ENCODE measurements at places on chromosomes 13 and 19.
A peak's percentile ranks its signal among the peaks of the same experiment; 100 is the strongest.

- DNase-seq: no peak
Measured at GRCh38 chr13:51502153-51502651, 49.4 kb upstream of the INTS6 start.

DNA sequence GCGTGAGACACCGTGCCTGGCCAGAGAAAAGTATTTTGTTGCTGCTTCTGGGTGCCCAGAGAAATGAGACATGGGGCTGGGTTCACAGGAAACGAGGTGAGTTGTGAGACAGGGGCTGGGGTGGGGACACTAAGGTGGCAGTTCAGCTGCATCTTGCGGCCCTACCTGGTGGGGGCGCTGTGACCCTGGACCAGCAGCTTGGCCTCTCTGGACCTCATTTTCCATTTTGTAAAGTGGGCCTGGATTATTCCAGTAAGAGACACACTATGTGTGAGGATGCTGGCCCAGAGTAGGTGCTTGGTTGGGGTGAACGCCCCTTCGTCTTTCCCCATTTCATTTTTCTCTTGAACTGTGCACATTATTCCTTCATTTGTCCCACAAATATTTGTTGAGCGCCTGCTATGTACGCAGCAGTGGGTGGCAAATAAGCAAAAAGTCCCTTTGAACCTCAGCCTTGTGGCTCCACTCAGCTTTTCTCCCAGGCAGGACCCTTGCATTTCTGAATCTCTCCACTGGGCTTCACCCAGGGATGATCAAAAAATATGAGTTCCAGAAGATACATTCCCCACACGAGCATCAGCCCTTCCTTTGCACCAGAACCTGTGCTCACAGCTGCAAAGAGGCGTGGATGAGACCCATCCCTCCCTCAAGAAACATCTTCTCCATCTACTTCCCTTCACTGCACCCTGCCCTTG lies 26.6 kb upstream of the OR10H1 start:
- no peak for DNase-seq

DNA sequence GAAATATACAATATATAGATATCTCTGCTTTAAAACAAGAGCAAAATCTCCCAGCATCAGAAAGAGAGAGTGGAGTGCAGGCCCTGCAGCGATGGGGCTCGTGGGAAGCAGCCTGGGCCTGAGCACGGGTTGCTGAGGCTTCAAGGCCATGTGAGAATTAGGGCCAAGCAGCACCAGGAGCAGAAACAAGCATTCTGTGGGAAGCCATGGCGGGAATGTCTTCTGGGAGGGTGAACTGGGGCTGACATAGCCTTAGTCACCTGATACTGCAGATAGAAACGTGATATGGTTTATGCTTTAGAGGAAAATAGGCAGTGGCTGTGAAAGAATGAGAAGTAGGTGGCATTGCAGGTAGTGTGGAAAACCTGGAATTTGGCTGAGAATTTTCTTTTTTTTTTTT lies 472.3 kb downstream of the IRS2 start:
- no peak for DNase-seq

GRCh38 chr19:2060884-2061494 lies 9.9 kb upstream of the MKNK2 start:
- peak; percentile 92 for DNase-seq

DNA sequence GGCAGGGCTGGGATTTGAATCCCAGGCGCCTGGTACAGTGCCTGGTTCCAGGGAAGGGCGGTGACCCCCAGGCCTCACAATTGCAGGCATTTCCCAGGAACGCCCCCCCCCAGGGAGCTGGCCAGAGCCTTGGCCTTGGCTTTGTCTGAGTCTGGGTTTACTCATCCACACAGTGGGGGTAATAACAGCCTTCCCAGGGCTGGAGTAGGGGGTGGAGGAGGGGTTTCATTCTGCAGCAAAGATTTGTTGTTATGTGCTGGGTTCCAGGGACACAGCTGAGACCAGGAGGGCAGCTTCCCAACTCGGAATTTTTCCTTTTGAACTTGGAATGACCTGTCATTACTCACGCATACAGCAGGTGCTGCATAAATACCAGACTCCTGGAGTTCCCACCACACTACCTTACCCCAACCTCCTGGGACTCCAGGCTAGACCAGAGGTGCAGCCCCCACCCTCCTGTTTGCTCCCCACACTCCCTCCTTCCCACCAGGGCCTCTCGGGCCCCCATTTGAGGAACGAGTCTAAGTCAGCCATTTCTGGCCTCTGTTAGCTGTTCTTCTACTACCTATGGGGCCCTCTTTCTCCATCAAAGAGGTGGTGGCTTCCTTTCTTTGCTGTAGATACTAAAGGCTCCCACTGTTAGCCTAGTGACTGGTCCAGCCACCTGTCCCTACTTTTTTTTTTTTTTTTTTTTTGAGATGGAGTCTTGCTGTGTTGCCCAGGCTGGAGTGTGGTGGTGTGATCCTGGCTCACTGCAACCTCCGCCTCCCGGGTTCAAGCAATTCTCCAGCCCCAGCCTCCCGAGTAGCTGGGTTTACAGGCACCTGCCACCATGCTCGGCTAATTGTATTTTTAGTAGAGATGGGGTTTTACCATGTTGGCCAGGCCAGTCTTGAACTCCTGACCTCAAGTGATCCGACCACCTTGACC lies 1.6 kb upstream of the ADAMTS10 start:
- no peak for DNase-seq

DNA sequence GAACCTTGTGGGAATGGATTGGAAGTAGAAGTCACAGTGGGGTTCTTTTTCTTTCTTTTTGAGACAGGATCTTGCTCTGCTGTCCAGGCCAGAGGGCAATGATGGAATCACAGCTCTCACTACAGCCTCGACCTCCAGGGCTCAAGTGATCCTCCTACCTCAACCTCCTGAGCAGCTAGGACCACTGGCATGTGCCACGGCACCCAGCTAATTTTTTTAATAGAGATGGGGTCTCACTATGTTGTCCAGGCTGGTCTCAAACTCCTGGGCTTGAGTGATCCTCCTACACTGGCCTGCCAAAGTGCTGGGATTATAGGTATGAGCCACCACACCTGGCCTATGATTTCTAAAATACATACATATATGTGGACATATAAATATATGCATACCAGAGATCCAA lies 111.4 kb downstream of the MYCBP2 start:
- no peak for DNase-seq

- DNase-seq: no peak
Measured at GRCh38 chr19:33343859-33344572, 29.5 kb upstream of the CEBPG start.

DNA sequence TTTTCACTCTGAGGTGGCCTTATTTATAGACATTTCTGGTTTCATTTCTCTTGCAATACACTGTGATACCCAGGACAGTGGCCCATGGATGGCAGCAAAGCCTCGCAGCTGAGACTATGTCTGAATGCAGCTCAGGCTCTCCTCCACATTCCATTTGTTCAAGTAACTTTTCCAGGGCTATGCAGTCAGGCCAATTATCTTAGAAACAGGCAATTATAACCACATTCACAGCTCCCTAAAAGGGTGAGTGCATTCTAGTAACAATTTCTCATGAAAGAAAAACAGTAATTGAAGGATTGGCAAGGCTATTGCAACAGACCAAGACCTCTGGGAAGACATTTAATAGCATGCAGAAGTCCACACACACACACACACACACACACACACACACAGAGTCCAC lies 264.0 kb downstream of the TBC1D4 start:
- no peak for DNase-seq

DNA sequence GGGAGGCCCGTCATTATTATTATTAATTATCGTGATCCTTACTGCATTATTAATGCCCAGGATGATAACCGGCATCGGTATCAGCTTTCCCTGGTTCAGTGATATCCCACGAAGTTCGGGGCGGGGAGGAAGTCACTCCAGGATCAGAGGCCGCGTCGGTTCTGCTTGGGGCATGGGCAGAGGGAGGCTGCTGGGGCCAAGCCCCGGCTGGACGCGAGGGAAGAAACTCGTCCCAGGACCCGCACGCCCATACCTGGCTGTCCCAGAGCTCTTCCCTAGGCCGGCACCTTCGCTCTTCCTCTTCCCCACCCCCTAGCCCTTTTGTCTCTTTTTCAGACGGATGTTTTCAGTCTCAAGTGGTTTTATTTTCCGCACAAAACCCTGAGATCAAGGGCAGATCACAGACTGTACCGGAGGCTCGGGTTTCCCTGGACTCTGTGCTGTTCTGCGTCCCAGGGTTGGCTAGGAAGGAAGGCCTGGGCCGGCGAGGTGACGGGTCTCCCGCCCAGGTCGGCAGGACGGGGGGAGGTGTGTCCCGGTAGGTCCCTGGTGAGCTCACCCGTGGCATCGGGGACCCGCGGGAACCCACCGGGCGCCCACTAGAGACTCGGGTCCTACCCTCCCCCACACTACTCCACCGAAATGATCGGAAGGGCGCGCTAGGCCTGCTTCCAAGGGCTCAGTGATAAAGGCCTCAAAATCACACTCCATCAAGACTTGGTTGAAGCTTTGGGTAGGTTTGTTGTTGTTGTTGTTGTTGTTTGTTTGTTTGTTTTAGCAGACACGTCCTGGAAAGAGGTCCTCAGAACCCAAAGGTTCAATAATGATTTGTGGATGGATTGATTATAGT lies 7.9 kb downstream of the ZIC2 start:
- DNase-seq: no peak

- DNase-seq: no peak
Measured at GRCh38 chr13:106529415-106530170, 5.9 kb downstream of the EFNB2 start.

DNA sequence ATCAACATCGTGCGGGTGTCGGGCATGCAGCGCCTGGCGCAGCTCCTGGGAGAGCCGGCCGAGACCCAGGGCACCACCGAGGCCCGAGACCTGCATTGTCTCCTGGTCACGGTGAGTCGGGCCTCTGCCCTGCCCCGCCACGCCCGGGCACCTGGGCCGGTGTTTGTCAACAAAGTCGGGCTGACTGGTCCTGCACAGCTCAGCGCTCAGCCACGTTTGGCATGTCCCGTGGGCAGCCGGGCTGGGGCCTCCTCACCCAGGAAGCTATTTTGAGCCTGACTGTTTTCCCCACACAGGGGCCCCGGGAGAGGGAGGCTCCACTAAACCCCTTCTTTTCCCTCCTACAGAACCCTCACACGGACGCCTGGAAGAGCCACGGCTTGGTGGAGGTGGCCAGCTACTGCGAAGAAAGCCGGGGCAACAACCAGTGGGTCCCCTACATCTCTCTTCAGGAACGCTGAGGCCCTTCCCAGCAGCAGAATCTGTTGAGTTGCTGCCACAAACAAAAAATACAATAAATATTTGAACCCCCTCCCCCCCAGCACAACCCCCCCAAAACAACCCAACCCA lies 1.3 kb downstream of the GADD45B start:
- DNase-seq: no peak

DNA sequence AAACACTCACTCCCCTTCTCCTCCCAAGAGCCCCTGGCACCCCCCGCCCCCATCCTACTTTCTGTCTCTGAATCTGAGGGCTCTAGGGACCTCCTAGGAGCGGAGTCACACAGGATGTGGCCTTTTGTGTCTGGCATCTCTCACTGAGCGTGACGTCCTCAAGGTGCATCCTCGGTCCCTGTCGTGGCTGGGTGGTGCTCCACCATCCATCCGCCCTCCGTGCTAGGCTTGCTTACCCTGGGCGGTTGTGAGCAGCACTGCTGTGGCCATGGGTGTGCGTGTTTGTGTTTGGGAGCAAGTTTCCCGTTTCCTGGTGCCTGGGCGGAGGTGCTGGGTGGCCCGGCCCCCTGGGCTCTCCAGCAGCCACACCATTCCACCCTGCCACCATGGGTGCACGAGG lies 12.2 kb downstream of the PLEKHJ1 start:
- DNase-seq: no peak

GRCh38 chr13:68749796-68750195 lies 1357.8 kb upstream of the ATXN8OS start:
- DNase-seq: no peak

GRCh38 chr13:112803422-112803821 lies 113.6 kb downstream of the ATP11A start:
- DNase-seq: no peak

GRCh38 chr13:45851171-45851921 lies at the start of gene SIAH3:
TSS of gene SIAH3 (minus strand) at chr13:45851753. CDS start at chr13:45851629, 124 bp downstream.
- DNase-seq: no peak

GRCh38 chr13:110132225-110132982 lies 174.6 kb downstream of the COL4A1 start:
- no peak for DNase-seq

DNA sequence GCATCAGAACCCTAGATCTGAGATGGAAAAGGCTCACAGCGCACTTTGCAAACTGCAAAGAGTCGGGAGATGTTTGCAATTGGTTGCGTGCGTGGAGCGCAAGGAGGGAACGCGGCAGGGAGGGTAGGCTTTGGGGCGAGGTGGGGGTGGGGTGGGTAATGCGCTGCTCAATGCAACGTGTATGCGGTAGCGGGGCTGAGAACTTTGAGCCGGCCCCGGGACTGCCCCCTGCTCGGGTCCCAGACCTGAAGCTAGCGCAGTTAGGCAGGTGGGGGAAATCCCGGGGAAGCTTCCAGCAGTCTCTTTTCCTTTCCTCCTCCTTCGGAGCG lies 971 bp downstream of the FOSB start:
- no peak for DNase-seq

- DNase-seq: peak; percentile 96
Measured at GRCh38 chr19:56507446-56508289, at the start of gene ZNF471. TSS of gene ZNF471 (plus strand) at chr19:56507855. CDS start at chr19:56511572, 3,717 bp downstream.

DNA sequence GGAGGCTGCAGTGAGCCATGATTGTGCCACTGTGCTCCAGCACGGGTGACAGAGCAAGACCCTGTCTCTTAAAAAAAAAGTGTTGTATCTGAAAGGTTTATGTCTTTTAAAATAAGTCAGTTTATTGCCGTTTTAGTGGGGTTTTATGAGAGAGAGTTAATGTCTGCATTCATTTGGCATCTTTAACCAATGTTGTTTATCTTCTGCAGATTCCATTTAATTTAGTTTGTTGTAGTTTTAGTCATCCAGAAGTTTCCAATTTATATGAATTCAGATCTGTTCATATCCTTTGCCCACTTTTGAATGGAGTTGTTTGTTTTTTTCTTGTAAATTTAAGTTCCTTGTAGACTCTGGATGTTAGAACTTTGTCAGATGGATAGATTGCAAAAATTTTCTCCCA lies 36.7 kb upstream of the LPAR6 start:
- DNase-seq: no peak

- DNase-seq: no peak
Measured at GRCh38 chr13:95656386-95657015, 12.0 kb upstream of the DZIP1 start.

GRCh38 chr13:113800576-113800926 lies 41.5 kb downstream of the TMEM255B start:
- no peak for DNase-seq

DNA sequence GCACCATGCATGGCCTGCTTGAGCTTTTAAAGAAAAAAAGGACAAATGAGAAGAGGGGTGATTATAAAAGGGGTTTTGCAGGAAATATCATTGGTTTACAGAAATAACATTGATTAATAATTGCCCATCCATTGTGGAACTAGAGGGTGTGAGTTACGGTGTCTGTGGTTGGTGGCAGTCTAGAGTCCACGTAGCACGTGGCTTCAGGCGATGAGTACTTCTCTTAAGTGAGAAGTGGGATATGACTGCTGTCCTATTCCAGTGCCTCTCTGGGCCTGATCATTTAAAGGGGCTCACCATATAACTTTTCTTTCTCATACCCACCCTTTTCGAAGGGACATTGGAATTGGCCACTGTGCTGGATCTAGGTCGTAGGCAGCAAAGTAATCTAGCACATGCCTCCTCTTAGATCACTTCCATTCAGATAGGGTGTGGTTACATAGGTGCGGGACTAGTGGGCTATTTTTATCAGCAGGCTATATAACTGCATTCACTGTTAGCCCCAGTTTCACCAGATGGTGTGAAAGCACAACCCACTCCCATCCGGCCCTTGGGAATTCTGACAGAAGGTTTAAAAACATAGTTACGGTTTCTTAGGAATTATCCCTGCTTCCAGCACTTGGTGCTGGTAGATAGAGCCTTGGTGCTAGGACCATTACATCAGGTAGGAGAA lies 19.9 kb downstream of the PPP5C start:
- DNase-seq: no peak

- DNase-seq: no peak
Measured at GRCh38 chr13:54950546-54950945, 1921.9 kb downstream of the OLFM4 start.

All from C1 segment of cervical spinal cord (tissue), 14 donors.